Cortex of kidney (tissue), 1 donor: ENCODE measurements at places on chromosomes 1 and 21.

DNA sequence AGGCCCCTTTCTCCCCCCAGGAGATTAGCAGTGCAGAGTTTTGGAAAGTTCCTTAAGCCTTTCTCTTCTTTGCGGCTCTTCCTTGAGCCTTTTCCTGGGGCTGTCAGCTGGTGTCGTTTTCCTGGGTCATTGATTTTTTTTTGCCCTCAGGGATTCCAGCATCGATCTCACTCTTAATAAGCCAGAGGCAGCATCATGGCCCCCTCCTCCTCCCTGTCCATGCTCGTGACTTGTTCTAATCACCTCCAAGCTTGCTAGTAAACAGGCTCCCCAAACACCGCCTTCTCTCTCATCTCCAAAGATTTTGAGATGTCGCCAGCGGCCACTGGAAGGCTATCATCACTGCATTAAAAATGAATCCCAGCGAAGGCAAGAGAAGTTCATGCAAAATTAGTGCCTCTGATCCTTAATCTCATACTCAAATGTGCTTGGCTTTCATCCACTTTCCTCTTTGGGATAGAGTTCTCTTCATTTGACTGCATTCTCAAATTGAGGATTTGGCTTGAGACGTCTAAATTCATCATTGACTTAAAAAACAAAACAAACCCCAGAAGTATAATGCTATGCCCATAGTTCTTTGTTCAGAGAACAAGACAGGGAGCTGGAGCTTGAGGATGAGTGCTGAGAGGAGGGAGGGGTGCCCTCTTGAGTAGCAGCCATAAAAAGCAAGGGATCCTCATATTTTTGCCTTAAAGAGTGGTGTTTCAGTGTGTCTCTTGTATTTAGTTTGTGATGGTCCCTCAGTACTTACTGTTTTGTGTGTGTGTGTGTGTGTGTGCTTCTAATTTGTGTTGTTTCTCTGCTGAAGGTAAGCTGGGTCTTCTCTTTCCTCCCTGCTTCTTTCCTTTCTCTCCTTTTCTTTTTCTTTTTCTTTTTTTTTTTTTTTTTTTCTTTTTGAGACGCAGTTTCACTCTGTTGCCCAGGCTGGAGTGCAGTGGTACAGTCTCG, 3.2 kb downstream of the EVA1C start:
- DNase-seq, result no peak

DNA sequence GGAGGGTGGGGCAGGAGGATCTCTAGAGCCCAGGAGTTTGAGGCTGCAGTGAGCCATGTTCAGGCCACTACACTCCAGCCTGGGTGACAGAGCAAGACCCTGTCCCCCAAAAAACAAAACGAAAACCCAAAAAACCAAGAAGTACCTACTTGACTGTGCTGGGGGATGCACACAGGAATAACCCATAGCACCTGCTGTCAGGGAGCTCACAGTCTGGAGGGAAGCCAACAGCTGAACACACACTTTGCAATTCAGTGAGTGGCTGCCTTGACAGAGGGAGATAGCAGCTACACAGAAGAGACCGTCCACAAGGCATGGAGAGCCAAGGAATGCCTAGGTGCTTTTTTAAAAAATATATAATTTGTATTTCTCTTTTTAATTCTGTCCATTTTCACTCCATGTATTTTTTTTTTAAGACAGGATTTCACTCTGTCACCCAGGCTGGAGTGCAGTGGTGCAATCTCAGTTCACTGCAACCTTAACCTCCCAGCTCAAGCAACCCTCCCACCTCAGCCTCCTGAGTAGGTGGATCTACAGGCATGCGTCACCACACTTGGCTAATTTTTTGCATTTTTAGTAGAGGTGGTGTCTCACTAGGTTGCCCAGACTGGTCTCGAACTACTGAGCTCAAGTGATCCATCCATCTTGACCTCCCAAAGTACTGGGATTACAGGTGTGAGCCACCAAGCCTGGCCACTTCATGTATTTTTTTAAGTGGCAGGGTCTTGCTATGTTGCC, 68.7 kb downstream of the NID1 start:
- no peak for DNase-seq

GRCh38 chr1:29280409-29281131, 44.2 kb downstream of the PTPRU start:
- no peak for DNase-seq

- DNase-seq, result no peak
Observed at GRCh38 chr1:245835386-245835785, 671.7 kb downstream of the SMYD3 start.

- no peak for DNase-seq
Observed at GRCh38 chr1:200981278-200981677, 42.2 kb downstream of the KIF21B start.

DNA sequence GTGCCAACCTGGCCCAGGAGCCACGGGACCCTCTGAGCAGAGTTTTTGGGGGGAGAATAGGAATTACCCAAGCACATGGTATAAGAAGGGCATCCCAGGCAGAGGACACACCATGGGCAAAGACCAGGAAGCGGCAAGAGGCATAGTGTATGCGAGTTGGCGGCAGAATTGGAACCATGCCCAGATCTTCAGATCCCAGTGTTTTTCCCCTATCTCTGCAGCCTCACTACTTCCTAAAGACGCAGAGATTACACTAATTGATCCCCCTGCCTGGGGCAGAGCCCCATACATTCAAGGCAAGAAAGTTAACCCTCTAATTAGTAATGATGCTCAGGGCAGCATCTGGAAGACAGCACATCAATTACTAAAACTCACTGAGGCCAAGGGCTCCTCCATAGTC, 48.2 kb downstream of the SYT2 start:
- DNase-seq, result no peak

- DNase-seq, result no peak
Observed at GRCh38 chr1:224565186-224565585, 50.9 kb upstream of the CNIH3 start.

DNA sequence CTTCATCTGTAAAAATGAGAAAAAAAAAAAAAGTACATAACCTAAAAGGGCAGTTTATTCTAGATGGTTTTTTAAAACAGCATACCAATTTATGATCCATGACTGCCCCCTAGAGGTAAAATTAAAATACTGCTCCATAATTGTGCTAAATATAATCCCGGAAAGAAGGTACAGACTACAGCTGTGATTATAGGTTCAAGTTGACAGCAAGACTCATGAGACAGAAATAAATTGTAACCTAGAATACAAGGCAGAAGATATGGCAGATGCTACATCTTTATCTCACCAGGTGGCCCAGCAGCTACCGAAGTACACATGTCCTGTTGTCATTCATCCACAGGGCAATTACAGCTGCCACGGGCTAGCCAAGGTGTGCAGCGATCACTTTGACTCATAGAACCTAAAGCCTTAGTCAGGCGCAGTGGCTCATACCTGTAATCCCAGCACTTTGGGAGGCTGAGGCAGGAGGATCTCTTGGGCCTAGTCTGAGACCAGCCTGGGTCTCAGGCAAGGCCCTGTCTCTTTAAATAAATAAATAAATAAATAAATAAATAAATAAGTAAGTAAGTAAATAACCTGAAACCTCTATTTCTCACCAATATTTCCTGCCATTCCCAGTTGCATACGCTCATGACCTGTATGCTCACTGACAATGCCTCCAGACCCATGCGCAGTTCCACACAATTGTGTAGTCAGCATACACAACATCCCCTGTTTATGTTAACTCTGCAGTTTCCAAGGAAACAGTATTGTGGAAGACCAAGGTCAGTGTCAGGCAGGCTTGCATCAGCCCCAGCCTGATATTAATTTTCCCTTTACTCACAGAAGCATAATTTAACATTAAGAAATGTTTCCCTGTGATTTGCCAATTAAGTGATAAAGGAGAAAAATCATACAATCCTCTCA, 18.3 kb upstream of the PPIE start:
- no peak for DNase-seq

- DNase-seq, result no peak
Observed at GRCh38 chr1:45243476-45244343, 37.3 kb upstream of the ZSWIM5 start.

- DNase-seq, result no peak
Observed at GRCh38 chr1:158121604-158122254, 59.0 kb upstream of the CD1D start.

GRCh38 chr1:226654668-226655055, 84.4 kb downstream of the ITPKB start:
- DNase-seq, result no peak

DNA sequence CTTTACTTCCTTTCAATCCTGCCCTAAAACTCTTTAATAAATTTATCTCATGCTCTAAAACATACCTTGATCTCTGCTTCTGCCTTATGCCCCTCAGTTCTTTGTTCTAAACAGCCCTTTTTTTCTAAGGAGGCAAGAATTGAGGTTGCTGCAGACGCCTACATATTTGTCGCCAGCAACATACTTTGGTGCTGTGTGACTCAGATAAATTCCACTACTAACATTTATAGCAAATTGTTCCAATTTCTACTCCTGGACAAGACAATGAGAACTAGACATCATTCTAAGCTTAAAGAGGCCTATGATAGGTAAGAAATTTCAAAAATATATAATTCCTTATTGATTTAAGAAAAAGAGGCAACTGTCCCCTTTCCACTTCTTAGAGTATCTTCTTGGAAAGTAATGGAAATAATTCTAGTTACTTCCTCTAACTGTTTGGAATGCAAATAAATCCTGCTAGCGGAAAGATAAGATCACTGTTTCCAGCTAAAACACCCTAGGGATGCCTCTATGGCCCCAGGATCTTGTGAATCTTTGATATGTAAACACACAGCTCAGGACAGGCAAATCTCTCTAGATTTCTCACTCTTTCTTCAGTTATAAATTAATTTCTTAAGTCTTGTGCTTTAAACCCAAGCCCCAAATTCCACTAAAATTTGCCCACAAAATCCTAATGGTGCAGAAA, 869.1 kb downstream of the KCNT2 start:
- DNase-seq, result no peak
